Chondrocyte (in vitro differentiated cells): ENCODE measurements at places on chromosomes 1 and 21. TPM values are rescaled to one million over a fixed set of nuclear protein-coding genes. Genes with fewer than 3 reads are reported as not detected.

DNA sequence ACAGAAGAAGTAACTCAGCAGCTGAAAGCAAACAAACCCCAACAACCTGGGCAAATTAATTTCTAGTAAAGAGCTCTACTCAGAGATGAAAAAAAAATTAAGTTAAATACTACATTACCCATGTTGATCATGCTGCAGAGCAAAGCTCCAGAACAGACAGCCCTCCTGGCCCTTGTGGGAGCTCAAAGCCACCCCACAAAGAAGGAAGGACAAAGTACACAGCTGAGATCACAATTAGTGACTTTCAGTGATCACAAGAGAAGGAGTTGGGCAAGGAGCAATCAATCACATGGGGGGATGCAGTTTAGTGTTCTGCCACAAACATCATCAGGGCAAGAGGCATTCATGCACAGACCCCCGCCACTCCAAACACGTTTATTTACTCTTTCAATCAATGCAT is 114.2 kb downstream of the DAB1 start:
- no peak for DNase-seq

DNA sequence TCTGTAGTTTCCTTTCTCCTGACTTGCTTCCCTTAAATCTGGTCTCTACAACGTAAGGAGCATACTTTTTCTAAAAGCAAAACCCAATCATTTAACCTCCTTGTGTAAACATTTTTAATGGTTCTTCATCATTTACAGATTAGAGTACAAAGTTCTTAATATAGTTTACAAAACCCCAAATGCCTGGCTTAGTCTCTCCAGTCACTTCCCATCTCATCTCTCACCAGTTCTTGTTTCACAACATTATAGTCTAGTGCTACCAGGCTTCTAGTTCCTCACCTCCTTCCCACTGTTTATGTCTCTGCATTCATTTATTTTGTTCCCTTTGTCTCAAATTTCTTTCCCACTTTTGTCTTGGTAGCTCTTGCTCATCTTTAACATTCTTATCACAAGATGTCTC is 168.4 kb downstream of the FASLG start:
- no peak for DNase-seq

DNA sequence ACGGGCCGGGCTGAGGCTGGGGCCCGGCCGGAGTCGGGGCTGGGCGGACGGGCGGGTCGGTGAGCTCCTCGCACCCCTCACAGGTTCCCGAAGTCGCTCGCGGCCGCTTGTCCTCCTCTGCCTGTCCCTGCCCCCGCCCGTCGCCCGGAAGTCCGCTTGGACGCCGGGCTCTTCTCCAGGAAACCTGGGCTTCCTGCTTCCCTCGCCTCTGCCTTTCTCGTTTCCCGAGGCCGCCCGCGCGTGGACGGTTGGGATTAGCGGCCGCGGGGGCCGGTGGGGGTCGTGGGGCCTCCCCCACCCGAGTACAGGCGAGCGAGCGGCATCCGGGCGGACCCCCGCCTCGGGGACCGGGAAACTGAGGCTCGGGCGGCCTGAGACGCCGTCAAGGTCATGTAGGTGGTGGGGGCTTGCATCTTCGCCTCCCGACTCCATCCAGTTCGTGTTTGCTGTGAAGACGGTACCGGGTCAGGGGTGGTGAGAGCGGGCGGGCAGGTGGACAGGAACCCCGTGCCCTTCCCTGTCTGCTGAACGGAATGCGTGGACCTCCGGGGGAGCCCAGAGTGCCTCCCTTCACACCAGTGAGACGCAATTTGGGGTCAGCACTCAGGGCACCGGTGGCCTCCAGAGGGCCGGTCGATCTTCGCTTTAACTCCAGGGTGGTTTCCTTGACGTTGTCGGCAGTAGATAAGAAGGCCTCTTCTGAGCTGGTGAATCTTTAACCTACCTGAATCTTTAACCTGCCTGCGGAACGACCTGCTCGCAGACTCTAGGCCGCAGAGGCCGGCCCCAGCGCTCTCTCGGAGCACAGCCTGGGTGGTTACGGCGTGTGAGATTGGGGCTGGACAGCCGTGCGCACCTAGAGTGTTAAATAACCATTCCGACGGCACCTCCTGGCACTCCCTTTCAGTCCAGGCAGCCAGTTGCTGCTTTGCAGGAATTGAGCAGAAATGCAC is 686 bp downstream of the ARF1 start:
- peak; percentile 91 for DNase-seq

GRCh38 chr1:77950873-77951272 is 28.0 kb downstream of the FUBP1 start:
- no peak for DNase-seq

- DNase-seq = no peak
Observed at GRCh38 chr1:76482272-76482671, 385.0 kb upstream of the ST6GALNAC5 start.

DNA sequence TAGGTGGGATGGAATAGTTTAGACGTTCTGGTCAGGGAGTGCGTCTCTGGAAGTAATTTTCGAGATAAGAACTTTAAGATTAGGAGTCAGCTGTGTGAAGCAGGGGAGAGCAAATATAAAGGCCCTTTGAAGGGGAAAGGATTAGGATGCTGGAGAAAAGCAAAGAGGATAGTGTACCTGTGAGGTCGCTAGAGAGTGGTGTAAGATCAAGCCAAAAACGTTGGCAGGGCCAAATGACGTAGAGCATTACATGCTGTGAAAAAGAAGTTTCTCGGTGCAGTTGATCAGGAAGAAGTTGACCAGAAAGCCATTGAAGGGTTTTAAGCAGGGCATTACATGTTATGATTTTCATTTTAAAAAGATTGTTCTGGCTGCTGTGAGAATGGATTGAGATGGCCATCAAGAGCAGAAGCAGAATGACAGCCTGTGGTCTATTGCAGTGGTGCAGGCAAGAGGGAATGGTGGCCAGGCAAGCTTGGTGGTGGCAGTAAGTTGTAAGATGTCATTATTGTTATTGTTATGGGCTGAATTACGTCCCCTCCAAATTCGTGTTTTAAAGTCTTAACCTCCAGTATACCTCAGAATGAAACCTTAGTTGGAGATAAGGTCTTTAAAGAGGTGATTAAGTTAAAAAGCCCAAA is 113.6 kb upstream of the KIF26B start:
- no peak for DNase-seq

DNA sequence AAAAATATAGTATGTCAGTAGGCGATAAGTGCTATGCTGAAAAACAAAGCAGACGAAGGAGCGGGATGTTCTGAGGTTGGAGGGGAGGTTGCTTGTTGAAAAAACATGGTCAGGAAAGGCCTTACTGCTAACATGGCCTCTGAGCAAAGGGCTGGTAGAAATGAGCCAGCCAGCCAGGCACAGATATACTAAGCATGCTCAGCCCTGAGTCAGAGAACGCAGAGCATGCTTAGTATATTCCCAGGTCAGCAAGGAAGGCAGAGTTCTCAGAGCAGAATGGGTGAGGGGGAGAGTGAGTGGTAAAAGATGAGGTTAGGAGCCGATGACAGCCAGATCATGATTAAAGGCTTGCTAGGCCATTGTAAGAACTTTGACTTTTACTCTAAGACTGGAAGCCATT is 36.7 kb downstream of the ZBTB40 start:
- no peak for DNase-seq

DNA sequence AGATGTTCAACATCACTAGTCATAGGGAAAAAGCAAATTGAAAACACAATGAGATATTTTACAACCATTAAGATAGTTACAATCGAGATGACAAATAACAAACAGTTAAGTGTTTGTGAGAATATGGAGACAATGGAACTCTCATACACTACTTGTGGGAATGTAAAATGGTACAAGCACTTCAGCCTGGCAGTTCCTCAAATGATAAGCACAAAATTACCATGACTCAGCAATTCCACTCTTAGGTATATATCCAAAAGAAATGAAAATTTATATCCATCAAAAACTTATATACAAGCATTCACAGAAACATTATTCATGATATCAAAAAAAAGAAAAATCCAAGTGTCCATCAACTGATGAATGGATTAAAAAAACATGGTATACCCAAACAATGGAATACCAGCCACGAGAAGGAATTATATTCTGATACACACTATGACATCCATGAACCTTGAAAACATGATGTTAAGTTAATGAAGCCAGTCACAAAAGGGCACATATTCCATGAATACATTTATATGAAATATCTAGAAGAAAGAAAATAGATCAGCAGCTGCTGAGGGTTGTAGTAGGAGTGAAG is 76.4 kb downstream of the EVI5 start:
- DNase-seq = no peak

DNA sequence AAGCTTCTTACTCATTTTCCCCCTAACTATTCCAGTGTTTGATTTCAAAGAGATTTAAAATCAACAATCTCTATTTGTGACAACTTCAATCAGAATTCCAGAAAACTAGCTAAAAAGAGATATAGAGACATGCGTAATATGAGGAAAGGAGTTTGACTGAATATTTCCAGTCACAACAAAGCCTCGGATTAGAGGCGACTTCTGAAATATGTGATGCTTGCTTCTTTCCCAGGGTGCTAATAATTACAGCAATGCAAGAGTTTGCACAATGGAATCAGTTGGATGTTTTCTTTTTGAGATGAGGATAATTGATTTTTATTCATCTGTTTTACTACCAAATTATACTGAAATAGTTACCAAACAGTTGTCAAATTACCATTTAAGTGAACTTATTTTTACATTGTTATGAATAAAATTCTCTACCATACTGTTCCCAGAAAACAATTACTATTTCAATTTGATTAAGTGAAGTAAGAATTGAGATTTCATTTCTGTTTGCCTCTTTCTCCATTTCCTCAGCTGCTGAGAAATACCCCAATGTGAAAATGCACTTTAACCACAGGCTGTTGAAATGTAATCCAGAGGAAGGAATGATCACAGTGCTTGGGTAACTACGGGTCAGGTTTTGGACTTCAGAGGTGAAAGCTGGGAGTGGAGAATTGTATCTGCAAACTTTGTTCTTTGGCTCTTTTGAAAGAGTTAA is 28.1 kb downstream of the KMO start:
- DNase-seq = no peak

- no peak for DNase-seq
Observed at GRCh38 chr1:14733048-14733778, 134.7 kb downstream of the KAZN start.

- peak; percentile 52 for DNase-seq
Observed at GRCh38 chr1:161187311-161187710, 10.0 kb upstream of the B4GALT3 start.

GRCh38 chr1:175494950-175495349 is 248.4 kb downstream of the TNR start:
- DNase-seq = no peak

- DNase-seq = no peak
Observed at GRCh38 chr1:84691122-84691783, 992 bp upstream of the SSX2IP start.

The ANGPTL7 gene
- total RNA-seq = 0.15 TPM in 1 of 3 replicates, not detected in the others

The OR14K1 gene
- not detected in 3 replicates for total RNA-seq

The TLCD4 gene
- 1.6 to 2.6 TPM (median 2.4 TPM) in 3 replicates for total RNA-seq
